ENCODE measurements at places on chromosomes 12 and 14.
A peak's percentile ranks its signal among the peaks of the same experiment; 100 is the strongest.

- no peak for DNase-seq
Observed at GRCh38 chr14:92619671-92620456, 106.3 kb downstream of the RIN3 start.

- peak; percentile 53 for DNase-seq
Observed at GRCh38 chr14:89767861-89768268, 186.7 kb downstream of the EFCAB11 start.

- no peak for DNase-seq
Observed at GRCh38 chr14:99359906-99360305, 87.9 kb upstream of the BCL11B start.

DNA sequence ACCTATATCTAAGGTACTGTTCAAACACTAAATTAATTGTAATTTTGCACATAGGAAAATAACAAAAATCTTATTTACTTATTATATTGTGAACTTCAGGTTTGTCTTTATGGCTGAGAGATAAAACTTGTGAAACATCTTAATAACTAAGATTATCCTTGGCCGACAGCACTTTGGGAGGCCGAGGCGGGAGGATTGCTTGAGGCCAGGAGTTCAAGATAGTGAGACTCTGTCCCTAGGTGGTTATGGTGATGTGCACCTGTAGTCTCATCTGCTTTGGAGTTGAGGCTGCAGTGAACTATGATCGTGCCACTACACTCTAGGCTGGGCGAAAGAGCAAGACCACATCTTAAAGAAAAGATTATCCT, 22.6 kb downstream of the DIP2B start:
- DNase-seq: no peak

DNA sequence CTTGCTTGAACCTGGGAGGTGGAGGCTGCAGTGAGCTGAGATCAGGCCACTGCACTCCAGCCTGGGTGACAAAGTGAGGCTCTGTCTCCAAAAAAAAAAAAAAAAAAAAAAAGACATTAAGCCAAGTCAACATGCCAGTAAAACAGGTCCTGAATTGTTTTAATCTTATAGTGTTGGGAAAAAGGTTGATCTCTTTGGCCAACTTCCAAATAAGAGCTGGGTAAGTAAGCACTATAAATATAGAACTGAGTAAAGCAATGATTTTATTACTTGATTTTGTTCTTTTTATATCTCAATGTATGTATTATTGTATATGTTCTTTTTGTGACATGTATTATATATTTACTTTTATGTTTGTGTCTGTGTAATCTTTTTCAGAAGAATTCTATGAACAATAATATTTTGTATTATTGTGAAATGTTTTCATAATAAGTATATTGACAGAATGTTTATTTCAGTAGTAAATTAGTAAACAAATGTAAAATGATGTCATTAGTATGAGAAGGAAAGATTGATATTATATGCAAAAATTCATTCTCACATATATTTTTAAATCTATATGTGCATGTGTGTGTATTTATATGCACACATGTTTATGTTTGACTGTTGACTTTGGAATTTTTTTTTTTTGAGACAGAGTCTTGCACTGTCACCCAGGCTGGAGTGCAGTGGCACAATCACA, 9.6 kb upstream of the AKAP6 start:
- DNase-seq: no peak

DNA sequence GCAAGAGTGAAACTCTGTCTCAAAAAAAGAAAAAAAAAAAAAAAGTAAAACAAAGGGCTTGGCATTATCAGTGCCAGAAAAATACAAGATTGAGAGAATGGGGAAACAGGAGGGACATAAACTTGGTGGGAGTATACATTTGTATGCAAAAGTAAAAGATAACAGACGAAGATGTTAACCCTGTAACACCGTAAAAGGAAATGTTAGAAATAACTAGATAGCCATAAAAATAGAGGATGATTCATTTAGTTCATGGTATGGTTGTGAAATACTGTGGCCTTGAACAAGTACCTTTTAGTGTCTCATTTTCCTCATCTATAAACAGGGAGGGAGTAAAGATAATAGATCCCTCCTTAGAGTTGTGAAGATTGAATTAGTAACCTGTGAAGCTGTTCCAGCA, 33.3 kb downstream of the ATP2A2 start:
- DNase-seq: peak; percentile 43

GRCh38 chr14:35855876-35856481, 29.8 kb downstream of the BRMS1L start:
- DNase-seq: peak; percentile 42

DNA sequence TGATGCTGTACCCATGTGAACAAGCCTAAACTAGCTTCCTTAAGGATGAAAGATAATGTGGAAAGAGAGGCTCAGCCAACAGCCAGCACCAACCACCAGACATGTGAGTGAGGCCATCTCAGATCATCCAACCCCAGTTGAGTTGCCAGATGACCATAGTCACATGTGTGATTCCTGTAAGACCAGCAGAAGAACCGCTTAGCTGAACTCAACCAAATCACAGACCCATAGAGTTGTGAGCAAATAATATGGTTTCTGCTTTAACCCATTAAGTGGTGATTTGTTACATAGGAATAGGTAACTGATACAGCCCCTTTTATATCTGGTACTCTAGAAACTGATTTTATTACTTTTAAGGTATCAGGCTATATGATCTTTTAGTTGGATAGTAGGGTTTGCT, 17.6 kb upstream of the ELK3 start:
- DNase-seq: no peak

DNA sequence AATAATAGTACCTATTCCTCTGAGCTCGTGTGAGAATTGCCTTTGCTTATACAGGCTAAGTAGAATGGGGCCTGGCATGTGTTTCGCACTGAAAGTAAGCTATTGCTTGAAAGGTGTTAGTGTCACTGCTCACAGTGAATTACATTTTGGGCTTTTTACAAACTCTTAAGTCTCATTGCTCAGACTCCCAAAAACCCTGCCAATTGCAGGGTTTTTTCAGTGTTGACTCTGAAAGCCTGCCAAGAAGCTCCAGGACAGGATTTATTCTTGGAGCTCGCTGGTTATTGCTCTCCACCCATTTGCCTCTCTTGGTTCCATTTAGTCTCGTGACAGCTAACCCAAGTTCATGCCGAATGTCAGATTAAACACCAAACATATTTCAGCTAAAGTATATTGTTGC, 39.8 kb downstream of the NOPCHAP1 start:
- DNase-seq: no peak

- no peak for DNase-seq
Observed at GRCh38 chr12:25322918-25323531, 72.3 kb upstream of the KRAS start.

GRCh38 chr12:71581206-71581605, 82.4 kb downstream of the ZFC3H1 start:
- no peak for DNase-seq

DNA sequence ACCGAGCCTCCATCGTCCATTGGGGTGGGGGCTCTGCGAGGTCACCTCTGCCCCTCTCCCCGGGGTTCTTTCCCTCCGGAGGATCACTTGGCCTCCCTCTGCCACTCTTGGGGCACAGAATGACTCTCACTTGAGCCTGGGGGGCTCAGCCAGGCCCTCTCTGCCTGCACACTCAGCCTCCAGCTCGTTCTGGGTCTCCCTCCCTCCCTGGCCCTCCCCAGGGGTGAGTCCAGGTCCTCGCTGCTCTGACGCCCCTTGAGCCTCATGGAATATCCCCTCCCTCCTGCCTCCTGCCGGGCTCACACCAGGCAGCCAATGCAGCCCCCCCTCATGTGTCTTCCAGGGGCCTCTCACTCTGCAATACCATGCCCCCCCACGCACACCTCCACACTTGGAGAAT, 17.7 kb upstream of the SFSWAP start:
- no peak for DNase-seq

DNA sequence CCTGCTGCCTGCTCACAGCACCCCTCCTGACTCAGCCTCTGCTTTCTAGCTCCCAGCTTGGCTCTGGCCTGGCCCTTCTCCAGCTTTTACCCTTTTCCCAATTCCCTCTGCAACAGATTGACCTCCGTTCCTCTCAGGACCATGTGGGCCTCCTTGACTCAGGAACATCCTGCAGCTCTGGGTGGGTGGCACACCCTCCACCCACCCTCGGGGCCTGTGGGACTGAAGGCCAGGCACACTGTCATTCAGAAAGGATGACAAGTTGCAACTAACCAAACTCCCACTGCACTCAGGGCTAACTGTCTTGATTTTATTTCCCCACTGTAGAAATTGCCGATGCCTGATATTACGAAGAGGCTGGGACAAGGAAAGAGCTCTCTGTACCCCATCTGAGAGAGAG, 59.4 kb downstream of the HELB start:
- DNase-seq: no peak

DNA sequence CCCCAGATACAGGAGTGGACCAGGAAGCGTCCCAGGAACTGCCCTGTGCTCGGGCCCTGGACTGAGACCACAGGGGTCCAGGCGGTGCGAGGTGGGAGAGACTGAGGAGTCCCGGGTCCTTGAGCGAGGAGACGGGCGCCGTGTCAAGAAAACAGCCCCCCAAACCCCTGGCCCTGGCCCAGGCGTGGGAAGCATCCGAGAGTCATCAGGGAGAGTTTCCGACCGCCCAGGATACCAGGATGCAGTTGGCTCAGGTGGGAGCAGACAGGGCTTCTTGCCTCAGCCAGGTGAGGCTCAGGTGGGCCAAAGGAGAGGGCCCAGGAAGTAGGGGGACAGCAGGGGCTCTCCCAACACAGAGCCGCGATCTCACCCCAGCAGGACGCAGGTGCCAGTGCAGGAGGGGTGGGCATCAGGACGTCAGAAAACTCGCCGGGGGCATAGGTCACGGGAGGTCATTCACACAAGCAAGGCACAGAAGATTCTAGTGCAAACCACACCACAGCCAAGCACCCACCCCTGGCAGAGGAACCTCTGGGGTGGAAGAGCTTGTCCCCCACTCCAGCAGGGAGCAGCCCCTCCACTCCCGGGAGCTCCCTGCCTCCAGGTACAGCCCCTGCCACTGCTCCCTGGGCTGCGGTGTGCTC, 102.5 kb upstream of the EIF5 start:
- no peak for DNase-seq

DNA sequence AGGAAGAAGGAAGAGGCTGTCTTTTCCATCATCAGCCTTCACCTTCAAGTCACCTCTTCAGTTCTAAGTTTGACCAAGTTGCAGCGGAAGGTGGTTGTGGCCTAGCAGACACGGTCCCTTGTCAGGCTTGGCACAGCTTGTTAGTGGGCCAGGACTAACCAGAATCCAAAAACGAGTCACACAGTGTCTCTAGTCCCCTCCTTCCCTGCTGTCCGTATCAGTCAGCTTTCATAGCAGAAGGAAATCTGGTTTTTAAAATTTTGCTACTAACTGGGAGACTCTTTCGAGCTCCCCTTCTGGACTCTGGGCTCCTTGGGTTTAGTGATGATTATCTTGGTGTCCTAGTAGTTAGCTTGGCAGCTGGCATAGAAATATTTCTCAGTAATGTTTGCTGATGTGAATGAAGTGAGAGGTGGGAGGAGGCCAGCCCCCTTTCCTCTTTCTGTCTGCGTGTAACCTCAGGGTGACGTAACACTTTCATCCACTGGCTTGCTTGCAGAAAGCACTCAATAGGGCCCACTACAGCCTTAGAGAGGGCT, 3.8 kb downstream of the ETV6 start:
- peak; percentile 52 for DNase-seq

DNA sequence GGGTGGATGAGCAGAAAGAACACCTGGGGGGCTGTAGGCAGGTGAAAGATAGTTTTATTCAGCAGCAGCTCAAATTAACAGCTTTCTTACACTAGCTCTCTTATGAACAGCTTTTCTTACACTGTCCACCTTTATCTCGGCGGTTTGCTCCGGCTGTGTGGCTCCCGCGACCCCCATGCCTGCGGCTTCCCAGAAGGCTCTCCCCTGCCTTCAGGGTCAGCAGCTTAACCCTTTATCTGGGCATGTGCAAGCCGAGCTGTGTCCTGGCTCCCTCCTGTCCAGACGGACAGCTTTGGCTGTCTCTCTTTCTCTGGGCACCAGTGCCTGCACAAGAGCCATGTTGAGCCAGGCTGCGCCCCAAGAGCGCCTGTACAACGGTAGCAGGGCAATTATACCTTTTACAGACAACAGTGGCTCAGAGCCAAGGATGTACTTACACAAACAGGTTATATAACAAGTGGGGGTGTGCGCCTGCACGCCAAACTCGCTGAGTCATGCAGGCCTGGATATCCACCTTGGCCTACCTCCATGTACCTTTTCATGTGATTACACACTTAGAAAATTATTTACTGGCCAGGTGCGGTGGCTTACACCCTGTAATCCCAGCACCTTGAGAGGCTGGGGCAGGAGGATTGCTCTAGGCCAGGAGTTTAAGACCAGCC, 28.5 kb upstream of the KLHL42 start:
- no peak for DNase-seq

DNA sequence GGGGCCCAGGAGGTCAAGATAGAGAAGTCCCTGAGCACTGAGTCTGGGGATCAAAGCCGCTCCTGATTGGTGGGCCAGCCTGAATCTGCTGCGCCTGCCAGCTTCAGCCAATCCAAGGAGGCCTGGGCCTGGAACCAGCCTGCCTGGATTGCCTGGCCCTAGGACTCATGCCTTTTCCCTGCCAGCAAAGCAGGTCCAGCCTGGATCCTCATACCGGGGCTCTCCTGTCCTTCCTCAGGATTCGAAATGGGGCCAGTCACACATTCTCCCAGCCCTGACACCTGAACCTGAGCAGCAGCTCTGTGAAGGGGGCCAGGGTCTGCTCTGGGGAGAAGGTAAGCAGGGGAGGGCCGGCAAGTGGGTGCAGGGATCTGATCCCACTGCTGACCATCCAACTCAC, 81.9 kb downstream of the NINJ2 start:
- no peak for DNase-seq

DNA sequence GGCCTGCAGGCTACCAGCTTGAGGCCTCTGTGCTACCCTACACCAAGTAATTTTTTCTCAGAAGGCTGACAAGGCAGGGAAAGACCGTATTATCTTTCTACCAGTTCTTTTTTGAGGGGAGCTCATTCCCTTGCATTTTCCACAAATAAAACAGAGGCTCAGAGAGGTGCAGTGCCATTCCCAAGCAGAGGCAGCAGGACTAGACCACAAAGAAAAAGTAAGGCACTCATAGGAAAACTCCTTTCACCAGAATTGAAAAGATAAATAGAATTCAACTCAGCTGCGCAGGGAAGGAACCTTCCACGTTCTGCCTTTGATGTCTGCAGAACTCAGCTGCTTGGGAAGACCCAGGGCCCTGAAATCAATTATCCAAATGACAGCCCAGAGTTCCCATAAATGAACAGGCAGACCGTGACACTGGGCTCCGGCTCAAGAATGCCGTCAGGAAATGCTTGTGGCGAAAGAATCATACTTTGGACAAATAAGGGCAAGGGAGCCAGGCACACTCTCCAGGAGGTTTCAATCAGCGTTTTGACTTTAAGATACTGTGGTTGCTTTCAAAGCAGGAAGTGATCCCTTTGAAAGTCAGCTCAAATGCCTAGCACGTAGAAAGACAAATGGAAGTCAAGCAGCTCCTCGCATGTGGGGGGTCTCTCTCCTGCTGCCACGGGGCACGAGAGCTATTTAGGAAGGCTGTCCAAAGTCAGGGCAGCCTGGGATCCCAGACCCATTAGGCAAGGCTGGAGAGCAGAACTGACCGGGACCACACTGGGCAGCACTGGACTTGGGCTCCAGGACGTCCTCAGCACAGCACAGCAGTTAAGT, 14.0 kb downstream of the KCTD10 start:
- no peak for DNase-seq

- no peak for DNase-seq
Observed at GRCh38 chr14:79037593-79037992, 867.4 kb downstream of the NRXN3 start.

- DNase-seq: no peak
Observed at GRCh38 chr12:105912882-105913678, 225.7 kb downstream of the NUAK1 start.

All from GM10248 (cell line).